Thoracic aorta (tissue), 2 donors: ENCODE measurements at places on chromosomes 4 and X.

- DNase-seq, result no peak
These were observed 56.5 kb downstream of the LIMCH1 start for GRCh38 chr4:41594432-41594831.

DNA sequence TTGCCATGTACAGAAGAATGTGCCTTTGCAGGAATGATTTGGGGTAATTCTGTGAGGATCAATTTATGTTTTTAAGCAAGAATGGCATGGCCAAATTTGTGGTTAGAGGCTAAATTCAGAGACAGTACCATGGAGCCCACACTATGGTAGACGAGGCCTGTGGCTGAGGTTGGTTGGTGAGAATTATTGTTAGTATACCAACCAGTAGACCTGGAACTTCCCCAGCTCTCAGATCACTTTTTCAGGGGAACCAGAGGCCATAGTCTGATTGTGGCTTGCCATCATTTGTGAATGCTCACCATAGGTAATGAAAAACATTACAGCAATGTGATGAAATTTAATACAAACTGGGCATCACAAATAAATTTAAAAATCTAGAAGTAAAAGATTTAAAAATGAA lies 56.3 kb downstream of the SHISA3 start:
- no peak for DNase-seq

GRCh38 chr4:139977838-139978609 lies 176.0 kb downstream of the MAML3 start:
- DNase-seq, result no peak

GRCh38 chr4:141133999-141134995 lies 1.0 kb upstream of the RNF150 start:
- DNase-seq, result no peak

DNA sequence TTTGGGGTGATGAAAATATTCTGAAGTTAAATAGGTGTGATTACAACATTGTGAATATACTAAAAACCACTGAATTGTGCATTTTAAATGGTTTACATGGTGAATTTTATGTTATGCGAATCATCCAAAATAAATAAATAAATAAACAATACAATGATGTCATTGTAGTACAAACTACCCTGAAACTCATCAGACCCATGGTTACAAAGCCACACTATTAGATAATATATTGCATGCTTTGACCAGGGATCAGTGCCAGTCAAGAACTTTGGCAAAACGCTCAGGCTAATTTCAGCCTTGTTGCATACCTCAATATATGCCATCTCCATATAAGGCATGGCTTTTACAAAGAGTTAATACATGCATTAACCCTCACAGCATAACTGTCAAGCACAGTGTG lies 45.5 kb upstream of the XIAP start:
- no peak for DNase-seq

DNA sequence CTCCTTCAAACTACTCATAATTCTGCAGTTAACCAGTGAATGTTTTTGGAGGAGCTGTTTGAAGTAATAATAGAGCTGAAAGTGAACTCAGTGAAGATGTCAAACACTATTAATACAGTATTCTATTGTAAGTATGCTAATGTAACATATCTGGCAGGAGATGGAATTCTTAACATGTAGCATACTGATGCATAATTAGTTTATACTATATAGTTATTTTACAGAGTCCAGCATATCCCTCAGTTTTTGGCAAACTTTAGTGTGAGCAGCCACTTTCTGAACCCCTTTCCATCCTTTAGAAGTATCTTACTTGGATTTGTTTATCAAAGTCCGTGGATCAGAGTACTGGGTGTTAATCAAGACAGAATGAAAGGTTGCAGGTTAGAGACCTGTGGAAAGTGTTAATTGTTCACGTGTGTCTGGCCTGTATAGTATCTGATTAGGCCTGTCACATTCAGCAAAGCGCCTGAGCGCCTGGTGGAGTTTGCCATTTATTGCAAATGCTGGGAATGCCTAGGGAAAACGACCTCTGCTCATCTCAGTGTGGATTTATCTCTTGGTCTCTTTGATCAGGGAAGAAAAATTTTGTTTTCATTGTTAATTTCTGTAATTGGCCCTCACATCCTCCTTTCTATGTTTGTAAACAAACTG lies 251.7 kb upstream of the MAD2L1 start:
- DNase-seq, result no peak

- no peak for DNase-seq
These were observed 70.1 kb downstream of the PRSS12 start for GRCh38 chr4:118282692-118283091.

DNA sequence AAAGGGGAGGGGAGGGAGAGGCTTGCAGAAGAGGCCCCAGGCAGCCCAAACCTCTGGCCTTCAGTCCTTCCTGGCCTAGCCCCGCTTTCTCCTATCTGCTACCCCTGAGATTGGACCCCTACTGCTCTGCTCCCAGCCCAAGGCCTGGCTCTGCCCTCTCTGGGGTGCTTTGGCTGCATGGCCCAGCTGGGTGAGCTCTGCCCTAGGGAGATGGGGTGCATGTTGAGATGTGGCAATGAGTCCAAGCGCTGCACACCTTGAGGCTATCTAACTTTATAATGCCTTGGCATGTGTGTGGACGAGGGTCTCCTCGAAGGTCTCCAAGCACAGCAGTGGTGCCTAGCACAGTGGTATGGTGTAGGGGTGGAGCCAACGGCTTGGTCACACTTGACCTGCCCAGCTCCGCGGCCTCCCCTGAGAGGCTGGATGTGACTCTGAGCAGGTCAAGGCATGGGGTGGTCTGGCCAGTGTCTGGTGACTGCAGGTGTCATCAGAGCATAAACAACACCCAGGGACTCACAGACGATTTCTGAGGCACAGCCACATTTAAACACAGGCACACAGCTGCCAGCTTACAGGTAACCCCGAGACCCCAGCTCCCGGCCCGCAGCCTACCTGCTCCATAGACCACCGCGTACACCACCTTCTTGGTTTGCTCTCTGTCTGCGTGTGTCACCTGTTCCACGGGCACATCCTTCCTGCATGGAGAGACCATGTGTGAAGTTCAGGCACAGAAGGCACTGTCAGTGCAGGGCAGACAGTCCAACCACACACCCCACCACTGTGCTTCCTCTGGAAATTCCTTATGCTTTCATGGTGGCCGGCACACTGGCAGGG lies 36.3 kb downstream of the NAT8L start:
- no peak for DNase-seq

DNA sequence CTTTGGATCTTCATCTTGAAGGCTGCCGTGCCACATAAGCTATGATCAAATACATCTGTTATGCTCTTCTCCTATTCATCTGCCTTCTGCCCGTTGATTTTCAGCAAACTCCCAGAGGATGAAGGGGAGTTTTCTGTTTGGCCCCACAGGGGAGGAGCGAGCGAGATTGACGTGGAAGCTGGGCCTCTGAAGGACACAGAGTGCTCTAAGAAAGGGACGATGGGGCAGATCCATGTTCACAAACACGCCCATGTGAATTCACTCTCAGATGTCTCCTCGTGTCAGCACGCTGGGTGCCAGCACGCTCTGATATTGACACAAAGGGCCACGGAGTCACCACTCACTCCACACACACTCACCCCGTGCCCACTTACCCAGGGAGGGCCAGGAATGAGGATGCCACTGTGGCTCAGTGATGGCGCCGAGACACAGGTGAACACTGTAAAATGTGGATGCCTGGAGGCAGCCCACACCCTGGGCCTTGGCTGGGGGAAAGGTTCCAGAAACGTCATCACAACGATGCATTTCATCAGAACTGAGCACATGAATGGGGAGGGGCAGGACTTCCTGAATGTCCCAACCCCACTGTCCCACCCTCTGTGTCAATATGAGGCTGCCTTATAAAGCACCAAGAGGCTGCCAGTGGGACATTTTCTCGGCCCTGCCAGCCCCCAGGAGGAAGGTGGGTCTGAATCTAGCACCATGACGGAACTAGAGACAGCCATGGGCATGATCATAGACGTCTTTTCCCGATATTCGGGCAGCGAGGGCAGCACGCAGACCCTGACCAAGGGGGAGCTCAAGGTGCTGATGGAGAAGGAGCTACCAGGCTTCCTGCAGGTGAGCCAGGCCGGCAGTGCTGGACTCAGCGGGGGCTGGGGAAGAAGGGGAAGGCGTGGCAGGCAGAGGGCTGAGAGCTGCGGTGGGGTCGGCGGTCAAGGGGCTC lies at the start of gene S100P:
Gene S100P, plus strand, starts transcription at position 648 of the 946 bp plus-strand sequence. Its CDS starts 55 bp downstream, at position 703.
- DNase-seq, result no peak

- no peak for DNase-seq
These were observed 37.5 kb upstream of the TMEM150C start for GRCh38 chr4:82599336-82599735.

DNA sequence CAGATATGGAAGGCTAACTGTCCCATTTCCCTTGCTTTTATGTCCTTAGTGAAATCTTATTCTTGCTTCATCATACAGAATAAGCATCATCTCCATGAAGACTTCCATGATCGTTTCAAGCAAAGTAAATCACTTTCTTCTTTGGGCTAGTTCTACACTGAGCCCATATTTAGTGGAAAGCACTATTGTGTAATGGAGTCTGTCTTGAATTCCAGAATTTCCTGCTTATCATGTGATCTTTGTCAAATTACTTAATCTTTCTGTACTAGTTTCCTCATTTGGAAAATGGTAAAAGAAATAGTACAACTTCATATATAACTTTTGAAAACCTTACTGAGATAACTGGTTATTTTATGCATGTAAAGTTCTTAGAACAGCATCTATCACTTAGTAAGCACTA lies 7.6 kb downstream of the ANAPC10 start:
- DNase-seq, result no peak

DNA sequence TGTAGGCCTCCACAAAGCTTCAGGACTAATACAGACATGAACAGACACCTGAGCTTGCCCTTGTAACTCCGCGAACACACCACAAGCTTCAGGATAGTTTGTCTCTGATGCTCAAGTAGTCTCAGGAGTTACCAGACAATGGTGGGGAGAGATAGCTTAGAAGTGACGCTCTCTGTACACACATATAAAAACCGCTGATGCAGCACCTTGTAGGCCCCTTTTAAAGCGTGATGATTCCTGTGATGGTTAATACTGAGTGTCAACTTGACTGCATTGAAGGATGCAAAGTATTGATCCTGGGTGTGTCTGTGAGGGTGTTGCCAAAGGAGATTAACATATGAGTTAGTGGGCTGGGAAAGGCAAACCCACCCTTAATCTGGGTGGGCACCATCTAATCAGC lies 78.7 kb downstream of the MAGED4 start:
- DNase-seq, result no peak

DNA sequence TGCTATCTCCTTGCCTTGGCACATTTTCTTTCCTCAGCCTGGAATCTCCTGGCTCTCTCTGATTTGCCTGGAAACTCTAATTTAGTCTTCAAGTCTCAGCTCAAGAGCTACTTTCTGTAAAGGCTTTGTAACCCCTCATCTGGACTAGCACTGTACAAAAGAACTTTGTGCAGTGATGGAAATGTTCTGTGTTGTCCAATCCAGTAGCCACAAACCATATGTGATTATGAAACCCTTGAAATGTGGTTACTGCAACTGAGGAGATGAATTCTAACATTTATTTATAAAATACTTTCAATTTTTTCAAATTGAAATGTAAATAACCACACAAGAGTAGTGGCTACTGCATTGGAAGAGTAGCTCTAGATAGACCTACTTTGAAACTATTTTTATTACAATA lies 66.6 kb upstream of the HS3ST1 start:
- no peak for DNase-seq

- no peak for DNase-seq
These were observed 69.8 kb downstream of the RGS12 start for GRCh38 chr4:3362431-3363287.

DNA sequence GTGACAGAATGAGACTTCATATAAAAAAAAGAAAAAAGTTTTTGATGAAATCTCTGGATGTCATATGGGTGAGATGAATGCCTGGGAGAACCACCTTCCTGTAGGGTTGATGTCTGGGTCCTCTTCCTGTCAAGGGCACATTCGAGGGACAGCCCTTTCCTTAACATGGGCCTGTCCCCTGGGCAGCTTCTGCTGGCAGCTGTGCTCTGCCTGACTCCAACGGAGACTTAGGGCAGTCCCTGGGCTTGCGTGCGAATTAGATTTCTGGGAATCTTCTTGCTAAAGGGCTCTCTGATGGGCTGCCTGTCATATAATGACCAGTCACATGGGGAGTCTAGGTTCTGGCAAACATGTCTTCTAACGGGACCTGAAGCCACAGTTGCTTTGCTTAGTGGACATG lies 40.7 kb downstream of the TNIP2 start:
- DNase-seq, result no peak

DNA sequence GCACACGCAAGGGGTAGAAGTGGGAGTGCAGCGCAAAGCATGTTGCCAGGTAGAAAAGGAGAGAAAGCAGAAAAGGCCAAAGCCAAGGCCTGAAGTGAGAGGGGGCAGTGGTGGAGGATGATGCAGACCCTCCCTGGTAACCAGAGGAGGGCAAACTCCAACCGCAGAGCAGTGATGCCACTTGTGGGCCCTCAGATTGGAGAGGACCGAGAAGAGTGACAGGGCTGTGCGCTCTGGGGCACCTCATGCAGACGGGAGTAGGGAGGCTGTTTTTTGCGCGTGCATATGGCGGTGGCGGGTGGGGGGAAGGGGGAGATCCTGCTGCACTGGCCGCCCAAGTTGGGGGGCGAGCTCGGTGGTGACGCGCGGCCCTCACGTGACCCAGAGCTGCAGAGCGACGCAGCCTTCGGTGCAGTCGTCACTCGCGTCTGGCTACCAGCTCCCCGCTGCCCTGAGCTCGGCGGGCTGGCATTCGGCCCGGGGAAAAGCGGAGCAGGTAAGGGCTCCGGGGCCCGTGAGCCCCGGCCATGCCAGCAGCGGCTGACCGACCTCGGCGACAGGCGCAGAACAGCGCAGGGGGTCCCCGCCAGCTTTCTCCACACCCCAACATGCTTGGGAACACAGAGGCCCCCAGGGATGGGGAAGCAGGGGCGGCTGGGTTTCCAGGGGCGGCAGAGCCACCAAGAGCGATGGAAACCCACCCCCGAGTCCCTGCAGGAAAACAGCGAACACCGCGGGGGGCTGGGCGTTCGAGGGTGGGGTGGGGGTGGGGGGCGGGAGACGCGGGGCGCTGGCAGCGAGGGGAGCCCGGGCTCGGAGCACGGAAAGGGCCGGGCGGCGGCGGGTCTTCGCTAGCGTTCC lies at the start of gene BEX3:
Gene BEX3, plus strand, starts transcription at position 421 of the 861 bp plus-strand sequence. CDS start 984 bp downstream, outside the sequence.
- DNase-seq, result no peak

GRCh38 chrX:44451056-44451455 lies 91.6 kb downstream of the FUNDC1 start:
- DNase-seq, result no peak

DNA sequence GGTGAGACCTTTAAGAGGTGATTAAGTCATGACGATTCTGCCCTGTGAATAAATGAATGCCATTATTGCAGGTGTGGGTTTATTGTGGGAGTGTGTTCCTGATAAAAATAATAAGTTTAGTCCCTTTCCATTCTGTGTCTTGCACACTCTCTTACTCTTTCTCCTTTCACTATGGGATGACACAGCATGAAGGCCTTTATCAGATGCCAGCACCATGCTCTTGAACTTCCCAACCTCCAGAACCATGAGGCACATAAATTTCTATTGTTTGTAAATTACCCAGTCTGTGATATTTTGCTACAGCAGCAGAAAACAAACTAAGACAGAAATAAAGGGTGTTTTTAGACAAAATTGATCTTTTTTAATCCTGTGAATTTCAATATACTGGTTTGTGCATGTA lies 10.5 kb downstream of the SFRP2 start:
- DNase-seq, result no peak

- no peak for DNase-seq
These were observed 129.4 kb downstream of the CLCN4 start for GRCh38 chrX:10286195-10286594.

GRCh38 chr4:38674258-38675144 lies 10.5 kb downstream of the KLF3 start:
- DNase-seq, result no peak
